ENCODE measurements at places on chromosomes 12 and 14.

DNA sequence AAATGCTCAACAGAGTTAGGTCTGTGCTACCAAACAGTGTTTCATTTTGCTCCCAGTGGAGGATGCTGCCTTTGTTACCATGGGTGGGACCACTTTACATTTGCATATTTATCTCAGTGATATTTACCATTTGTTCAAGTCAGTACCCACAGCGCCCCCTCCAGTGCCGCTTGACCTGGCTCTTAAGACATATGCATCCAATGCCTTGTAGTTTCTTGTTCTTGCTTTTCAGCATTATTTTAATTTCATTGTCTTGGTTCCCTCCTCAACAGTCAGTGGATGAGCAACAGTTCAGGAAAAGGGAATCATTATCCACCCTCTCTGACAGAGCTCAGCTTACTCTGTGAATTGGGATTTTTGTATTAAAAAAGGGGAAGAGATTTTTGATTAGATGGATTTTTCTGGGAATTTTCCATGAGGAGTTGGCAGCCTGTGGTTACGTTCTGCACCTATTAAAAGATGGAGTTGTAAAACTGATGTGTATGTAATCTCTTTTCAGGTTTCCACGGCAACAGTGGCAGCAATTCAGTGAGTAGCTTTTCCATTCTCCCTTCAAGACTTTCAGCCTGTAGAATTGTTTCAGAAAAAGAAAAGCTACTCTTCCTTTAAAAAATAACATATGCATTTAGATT lies 240.5 kb upstream of the DAAM1 start:
- DNase-seq: no peak

GRCh38 chr12:111033281-111034082 lies 113.1 kb upstream of the MYL2 start:
- DNase-seq: no peak

DNA sequence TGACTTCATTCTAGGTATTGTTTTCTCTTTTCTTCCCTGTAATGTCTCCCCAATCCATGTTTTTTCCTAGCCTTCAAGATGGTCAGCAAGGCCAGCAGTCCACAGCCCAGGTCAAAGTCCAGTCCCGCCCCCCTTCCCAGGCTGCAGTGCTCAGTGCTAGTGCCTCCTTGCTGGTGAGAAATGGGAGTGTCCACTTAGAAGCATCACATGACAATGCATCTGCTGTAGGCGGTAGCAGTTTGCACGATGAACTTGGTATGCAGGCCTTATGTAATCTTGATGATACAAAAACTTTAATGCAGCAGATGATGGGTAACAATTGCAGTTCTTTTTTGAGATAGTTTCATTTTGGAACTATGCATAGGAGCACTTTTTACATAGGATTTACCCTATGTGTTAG lies 88.4 kb downstream of the PCNX1 start:
- no peak for DNase-seq

DNA sequence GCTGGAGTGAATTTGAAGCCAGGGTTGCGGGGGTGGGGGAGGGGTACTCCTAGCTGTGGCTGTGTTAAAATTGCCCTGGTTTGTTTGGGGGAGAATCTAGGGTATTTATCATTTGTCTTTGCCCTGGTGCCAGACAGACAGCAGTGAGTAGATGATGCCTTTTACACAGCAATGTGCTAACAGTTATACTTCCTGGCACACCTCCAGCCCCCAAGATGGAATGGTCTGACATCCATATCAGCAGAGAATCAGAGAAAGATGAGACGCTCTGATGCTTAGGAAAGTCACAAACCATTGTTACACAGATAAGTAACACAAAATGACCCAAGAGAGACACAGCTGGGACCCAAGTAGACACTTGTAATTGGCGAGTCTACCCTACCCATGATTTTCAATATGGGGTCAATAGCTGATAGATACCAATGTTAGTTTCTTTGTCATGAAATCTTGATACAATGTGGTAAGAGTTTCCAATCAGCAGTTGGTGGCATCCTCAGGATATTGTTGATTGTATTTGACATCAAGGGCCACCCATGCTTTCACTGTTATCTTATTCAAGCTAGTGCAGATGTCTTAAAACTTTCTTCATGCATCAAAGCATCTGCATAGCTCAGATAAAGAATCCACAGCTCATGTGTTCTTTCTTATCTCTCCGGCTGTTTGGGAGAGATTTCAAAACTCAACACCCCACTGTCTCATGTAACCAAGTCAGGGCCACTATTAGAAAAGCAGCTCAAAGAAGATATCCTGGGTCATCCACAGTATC lies 2.6 kb upstream of the PRKAB1 start:
- DNase-seq: no peak

- no peak for DNase-seq
Measured at GRCh38 chr12:38884666-38885065, 20.7 kb downstream of the CPNE8 start.

DNA sequence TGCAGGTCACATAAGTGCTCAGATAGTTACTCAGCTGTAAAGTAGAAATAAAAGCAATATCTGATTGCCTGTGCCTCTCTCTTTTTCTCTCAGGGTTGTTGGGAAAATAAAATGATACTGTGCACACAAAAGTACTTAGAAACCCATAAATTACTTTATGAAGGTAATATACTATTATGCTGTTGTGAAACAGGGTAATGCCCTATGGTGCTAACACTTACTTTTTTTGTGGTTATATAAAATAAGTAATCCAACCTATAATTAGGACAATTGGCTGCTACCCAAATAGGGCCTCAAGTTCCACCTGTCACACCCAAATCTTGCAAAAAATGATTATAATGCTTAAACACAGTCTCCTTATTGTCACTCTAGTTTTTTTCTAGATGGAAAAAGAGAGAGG lies 50.6 kb downstream of the DAAM1 start:
- no peak for DNase-seq

GRCh38 chr14:91830777-91831176 lies 36.6 kb downstream of the TC2N start:
- no peak for DNase-seq

DNA sequence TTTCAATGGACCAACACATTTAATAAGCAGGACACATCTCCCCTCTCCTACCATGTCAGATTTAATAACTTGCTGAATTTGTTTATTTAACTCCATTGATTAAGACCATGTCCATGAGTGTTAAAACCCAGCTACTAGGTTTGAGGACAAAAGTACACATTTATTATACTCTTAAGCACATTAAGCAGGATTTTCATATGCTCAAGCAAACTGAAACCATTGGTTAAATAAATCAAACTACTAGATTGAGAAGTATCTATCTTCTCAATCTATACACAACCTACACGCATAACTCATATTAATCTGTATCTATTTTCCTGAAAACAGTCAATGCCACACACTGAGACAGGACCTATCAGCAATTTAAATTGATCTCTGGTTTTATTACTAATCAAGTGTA lies 85.2 kb downstream of the KITLG start:
- no peak for DNase-seq

- DNase-seq: no peak
Measured at GRCh38 chr14:74548881-74549280, 55.3 kb downstream of the ISCA2 start.

DNA sequence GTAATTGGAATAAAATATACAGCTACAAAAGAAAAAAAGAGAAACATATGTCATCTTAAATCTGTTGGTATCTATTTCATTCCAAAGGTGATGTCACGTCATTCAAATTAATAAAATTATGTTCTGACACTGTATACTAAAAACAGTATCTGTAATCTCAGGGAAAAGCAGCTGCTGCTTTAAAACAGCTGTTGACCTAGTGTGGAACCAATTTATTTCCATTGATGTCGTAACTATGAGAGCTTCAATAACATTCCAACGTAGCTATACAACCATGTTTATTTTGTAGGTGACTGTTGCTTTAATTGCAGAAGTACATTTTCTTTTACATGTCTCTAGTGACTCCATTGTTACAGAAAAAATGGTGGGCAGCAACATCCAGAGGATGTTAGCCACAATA lies 571.7 kb downstream of the RPS29 start:
- DNase-seq: no peak

DNA sequence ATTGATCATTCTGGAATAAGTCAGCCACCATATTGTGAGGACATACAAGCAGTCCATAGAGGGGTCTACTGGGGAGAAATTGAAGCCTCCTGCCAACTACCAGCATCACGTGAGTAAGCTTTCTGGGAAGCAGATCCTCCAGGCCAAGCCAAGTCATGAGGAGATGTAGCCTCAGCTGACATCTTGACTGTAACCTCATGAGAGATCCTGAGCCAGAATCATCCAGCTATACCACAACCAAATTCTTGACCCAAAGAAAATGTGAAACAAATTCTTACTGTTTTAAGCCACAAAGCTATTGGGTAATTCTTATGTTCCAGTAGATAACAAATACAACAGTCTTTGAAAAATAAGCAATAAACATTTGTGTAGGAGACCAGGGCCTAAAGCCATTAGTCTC lies 479.4 kb upstream of the DCN start:
- DNase-seq: no peak

DNA sequence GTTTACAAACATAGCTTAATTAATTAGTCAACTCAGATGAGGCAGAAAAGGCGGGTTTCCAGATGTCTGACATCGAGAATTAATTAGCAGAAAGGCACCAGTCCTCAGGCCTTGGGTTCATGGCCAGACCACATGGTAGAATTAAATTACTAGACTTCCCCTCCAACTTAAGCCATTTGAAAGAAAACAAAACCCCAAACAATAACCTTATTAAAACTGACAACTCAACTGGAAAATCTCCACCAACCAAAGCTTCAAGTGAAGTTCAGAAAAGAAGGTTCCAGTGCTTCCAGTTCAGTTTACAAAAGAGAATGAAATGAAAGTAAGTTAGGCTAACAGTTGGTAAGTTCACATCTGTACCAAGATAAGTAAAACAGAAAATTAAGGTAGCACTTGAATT lies 349.5 kb downstream of the GRIN2B start:
- DNase-seq: no peak

DNA sequence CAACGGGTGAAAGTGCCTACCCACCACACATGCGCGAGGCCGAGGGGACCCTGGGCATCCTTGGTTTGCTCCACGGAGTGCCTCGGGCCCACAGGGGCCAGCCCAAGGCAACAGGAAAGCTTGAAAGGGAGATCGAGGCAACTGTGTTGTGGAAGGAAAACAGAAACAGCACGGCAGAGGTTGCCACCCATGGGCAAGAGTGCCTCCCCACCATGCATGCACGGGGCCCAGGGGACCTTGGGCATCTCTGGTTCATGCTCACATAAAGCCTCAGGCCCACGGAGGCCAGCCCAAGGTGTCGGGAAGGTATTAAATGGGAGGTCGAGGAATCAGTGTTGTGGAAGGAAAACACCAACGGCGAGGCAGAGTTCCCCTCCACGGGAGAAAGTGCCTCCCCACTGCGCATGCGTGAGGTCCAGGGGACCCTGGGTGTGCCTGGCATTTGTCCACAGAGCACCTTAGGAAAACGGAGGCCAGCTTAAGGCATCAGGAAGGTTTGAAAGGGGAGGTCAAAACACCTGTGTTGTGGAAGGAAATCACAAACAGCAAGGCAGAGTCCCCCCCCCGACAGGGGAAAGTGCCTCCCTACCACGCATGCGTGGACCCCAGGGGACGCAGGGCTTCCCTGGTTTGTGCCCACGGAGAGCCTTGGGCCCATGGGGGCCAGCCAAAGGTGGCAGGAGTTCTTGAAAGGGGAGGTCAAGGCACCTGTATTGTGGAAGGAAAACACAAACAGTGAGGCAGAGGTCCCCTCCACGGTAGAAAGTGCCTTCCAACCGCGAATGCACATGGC lies 367.3 kb downstream of the ALG10 start:
- DNase-seq: no peak

- no peak for DNase-seq
Measured at GRCh38 chr12:18221726-18222125, 39.6 kb upstream of the PIK3C2G start.

DNA sequence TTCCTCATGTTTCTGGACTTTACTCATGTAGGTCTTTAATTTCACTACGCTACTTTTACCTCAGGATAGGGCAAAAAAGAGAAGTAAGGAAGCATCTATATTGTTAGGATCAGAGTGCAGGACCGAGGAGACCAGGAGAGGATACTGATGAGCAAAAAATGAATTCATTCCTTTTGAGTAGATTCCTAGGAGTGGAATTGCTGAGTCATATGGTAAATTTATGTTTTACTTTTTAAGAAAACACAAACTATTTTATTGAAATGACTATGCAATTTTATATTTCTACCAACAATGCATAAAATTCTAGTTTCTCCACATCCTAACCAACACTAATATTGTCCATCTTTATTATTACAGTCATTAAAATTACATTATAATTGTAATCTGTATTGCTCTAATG lies 50.8 kb upstream of the GARIN6 start:
- no peak for DNase-seq

- no peak for DNase-seq
Measured at GRCh38 chr12:100612606-100613005, 39.1 kb downstream of the GAS2L3 start.

GRCh38 chr12:29299633-29300032 lies 81.3 kb downstream of the ERGIC2 start:
- no peak for DNase-seq

GRCh38 chr12:102120886-102121285 lies 903 bp downstream of the PARPBP start:
- DNase-seq: no peak

GRCh38 chr12:6229224-6230218 lies 29.3 kb downstream of the CD9 start:
- DNase-seq: no peak

- DNase-seq: no peak
Measured at GRCh38 chr12:131592972-131593371, 117.9 kb upstream of the SFSWAP start.

GRCh38 chr12:77725611-77726010 lies 105.1 kb upstream of the NAV3 start:
- no peak for DNase-seq

All from stimulated activated CD4-positive, alpha-beta T cell treated with anti-CD3 and anti-CD28 coated beads, Interleukin-4, amount 100 ng/mL, for 4 hours (primary cell).